ENCODE measurements at places on chromosomes 12 and 14. TPM values are rescaled to one million over a fixed set of nuclear protein-coding genes. Genes with fewer than 3 reads are reported as not detected.

ESPL1 gene
- 20.2 TPM for total RNA-seq

KLRK1 gene
- total RNA-seq = not detected

PTPN21 gene
- 16.1 TPM for total RNA-seq

ANO2 gene
- not detected for total RNA-seq

PMCH gene
- total RNA-seq = not detected

TSPAN19 gene
- not detected for total RNA-seq

ALKBH1 gene
- total RNA-seq = 13.7 TPM

TRAF3 gene
- total RNA-seq = 24.2 TPM

SYT10 gene
- not detected for total RNA-seq

ACSS3 gene
- total RNA-seq = 0.28 TPM

IRAK4 gene
- total RNA-seq = 19.2 TPM

TC2N gene
- 0.05 TPM for total RNA-seq

SLC2A3 gene
- total RNA-seq = 13.7 TPM

CCDC38 gene
- 0.39 TPM for total RNA-seq

BHLHE41 gene
- total RNA-seq = 69.1 TPM

ST8SIA1 gene
- total RNA-seq = not detected

TAS2R50 gene
- not detected for total RNA-seq

TRHDE gene
- total RNA-seq = 29.5 TPM

LRRIQ1 gene
- not detected for total RNA-seq

SPPL3 gene
- 3.8 TPM for total RNA-seq

FAM181A gene
- not detected for total RNA-seq

CPM gene
- total RNA-seq = 74.4 TPM

OR4N2 gene
- not detected for total RNA-seq

ZNF605 gene
- total RNA-seq = 0.88 TPM

GPR135 gene
- 1.8 TPM for total RNA-seq

SDS gene
- not detected for total RNA-seq

GPHN gene
- total RNA-seq = 2.2 TPM

Data from SJSA1 (cell line).